ENCODE measurements at places on chromosomes 12 and 14.

- no peak for DNase-seq
Measured at GRCh38 chr12:86852451-86852850, 596.3 kb upstream of the MGAT4C start.

DNA sequence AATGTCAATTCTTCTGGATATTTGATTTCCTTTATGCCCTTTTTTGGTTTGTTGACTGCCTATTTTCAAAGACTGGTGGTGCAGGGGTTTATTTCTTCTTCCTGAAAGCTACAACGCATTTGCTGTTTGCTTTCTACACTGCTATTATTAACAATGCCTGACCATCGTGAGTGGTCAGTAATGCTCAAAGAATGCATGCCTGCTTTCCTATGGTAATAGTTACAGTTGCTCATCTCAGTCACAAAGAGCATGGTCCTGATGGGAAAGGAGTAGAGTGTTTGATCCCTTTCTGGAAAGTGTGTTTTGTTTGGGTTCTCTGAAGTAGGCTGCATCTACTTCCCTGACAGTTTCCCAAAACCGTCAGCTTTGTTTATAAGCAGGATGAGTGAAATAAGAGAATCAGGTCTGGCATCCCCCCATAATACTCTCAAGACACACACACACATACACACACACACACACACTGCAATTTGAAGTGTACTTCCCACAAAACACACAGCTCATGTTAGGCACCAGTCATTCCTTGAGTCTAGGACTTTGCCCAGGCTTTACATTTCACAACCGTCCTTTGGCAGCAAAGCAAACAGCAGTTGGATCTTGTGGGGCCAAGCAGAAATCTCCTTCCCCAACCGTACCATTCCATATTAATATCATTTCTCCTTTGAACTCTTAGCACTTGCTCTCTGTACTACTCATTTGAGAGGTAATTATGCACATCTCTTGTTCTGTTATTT, 56.6 kb downstream of the SUDS3 start:
- DNase-seq: no peak

- DNase-seq: no peak
Measured at GRCh38 chr12:40515041-40515816, 177.0 kb upstream of the CNTN1 start.

GRCh38 chr12:122084857-122085405, 6.4 kb downstream of the MLXIP start:
- no peak for DNase-seq

GRCh38 chr12:13425766-13426165, 229.2 kb downstream of the EMP1 start:
- no peak for DNase-seq

DNA sequence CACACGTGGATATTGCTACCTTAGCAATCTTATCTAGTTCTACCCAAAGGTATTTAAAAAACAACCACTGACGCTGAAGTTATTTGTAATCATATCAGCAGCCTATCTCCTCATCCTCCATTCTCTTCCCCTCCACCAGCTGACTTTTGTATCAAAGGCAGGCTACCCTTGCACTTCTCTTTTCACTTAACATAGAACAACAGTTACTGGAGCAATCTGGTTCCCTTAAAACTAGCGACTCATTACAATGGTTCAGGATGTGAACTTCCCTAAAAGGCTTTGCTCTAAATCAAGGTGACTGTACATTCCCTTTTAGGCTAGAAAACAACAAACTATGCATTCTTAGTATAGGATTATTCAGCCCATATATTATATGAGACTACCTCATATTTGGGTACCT, 404.7 kb downstream of the APAF1 start:
- no peak for DNase-seq

DNA sequence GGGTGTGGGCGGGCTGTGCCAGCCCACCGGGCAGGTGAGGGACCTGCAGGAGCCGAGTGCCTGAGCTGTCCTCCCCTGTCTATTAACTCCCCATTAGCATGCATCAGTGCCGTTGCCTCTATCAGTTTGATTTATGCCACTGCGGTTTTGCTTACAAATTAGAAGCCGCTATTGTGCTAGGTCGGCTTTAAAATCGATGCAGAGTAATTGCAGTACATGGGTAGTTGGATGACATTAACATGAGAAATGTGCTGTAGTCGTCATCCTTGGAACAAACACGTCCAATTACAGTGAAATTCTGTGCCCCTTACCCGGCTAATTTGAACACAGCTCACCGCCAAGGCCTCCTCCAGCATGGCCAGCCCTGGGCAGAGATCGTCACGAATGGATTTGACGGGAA, 145.8 kb downstream of the TSPAN9 start:
- no peak for DNase-seq

DNA sequence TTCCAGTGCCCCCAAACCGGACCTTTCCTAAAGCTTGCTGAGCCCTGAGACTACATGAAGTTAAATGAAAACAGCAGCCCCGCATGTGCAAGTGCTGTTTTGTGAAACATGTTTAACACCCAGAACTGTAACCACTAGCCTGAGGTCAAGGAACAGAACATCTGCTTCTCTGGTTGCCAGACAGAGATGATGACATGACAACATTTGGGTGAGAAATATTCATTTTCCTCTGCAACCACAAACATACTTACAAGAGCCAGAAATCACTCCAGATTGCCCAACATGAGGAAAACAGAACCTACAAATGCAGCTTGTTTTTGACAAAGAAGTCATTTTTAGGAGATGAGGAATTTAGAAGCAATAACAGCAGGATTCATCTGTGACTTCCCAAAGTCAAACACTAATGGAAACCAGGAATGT, 110.4 kb downstream of the BCAT1 start:
- no peak for DNase-seq

GRCh38 chr14:61153914-61154545, 127.1 kb downstream of the TMEM30B start:
- DNase-seq: no peak

- no peak for DNase-seq
Measured at GRCh38 chr14:78631551-78631950, 461.4 kb downstream of the NRXN3 start.

- no peak for DNase-seq
Measured at GRCh38 chr14:29271669-29272068, 505.1 kb downstream of the FOXG1 start.

DNA sequence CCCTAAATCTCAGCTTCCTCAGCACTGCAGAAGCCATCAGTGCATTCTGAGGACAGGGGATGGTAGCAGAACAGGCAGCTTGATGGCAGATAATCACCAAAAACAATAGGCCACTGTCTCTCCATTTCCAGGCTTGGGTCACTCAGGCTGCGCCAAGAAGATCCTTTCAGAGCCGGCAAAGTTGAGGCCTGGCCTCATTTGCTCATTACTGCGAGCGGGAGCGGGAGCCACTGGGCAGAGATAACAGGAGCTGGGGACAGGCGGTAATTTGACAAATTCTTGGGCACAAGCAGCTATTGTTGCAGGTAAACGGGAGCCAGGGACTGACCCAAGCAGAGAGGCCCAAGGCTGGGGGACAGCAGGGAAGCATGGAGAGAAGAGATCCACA, 2.1 kb downstream of the MSI1 start:
- DNase-seq: no peak

- DNase-seq: no peak
Measured at GRCh38 chr12:109191621-109192250, 75.3 kb downstream of the ACACB start.

DNA sequence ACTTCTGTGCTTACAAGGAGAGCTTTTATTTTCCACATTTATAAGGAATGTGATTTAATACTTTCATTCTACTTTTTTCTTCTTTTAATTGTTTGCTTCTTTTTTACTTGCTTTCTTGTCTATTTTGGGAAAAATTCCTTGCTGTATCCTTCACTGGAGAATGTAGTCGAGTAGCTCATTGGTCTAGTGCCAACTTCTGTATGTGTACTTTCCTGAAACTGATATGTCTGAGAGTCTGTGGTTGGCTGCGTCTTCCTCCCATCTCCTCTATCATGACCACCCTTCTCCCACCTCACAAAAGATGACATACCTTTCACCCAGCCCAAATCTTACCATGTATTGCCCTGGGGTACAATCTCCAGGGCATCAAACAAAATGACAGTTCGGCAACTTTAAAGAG, 51.8 kb downstream of the MSRB3 start:
- no peak for DNase-seq

Measured in CD4-positive, alpha-beta T cell treated with Interferon gamma for 1 hour (primary cell).